ENCODE measurements at places on chromosomes 5 and 9.
A peak's percentile ranks its signal among the peaks of the same experiment; 100 is the strongest.

- peak; percentile 87 for DNase-seq
Observed at GRCh38 chr5:142779163-142779840, 9.1 kb downstream of the ARHGAP26 start.

DNA sequence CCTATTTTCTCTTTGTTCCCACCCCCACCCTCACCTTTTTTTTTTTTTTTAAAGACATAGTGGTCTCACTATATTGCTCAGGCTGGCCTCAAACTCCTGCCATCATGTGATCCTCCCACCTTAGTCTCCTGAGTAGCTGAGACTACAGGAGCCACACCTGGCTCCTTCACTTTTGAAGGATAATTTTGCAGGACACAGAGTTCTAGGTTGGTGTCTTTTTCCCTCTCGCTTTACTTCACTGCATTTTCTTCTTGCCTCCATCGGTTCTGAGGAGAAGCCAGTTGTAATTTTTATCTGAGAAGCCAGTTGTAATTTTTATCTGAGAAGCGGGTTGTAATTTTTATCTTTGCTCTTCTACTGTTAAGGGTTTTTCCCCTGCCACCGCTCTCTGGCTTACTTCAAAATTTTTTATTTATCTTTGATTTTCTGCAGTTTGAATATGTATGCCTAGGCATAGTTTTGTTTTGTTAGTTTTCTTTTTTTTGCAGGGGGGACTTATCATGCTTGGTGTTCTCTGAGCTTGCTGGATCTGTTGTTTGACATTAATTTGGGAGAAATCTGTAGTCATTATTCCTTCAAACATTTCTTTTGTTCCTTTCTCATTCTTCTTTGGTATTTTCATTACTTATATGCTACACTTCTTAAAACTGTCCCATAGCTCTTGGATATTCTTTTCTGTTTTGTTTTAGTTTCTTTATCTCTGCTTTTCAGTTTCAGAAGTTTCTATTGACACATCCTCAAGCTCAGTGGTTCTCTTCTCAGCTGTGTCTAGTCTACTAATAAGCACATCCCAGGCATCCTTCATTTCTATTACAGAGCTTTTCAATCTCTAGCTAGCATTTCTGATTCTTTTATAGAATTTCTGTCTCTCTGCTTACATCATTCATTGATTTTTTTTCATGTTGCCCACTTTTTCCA lies 148.2 kb upstream of the CHD1 start:
- DNase-seq = no peak

DNA sequence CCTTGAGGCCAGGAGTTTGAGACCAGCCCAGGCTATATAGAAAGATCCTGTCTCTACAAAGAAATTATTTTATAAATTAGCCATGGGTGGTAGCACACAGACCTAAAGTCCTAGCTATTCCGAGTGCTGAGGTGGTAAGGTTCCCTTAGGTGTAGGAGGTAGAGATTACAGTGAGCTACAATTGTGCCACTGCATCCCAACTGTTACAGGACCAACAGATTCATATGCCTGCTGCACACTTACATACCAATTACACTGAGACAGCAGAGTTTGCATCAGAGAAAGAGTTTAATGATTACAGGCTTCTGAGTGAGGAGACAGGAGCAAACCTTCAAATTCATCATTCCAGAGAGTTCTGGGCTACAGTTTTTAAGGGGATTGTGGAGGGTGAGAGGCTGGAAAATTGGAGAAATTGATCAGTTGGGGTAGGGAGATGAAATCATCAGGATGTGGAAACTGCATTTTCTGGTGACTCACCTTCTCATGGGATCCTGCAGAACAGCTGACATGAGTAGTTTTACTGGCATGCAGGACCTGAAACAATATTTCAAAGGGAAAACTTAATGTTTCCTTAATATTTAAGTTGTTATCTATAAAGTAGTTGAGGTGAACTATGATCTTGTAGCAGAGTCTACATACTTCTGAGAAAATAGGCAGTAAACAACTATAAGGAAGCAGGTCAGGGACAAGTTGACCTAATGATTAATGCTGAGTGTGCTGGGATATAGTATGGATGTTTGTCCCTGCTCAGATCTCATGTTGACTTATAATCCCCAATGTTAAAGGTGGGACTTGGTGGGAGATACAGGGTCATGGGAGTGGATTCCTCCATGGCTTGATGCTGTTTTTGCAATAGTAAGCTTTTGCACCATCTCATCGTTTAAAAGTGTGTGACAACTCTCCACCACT lies 54.7 kb downstream of the ANXA2R start:
- DNase-seq = peak; percentile 54

- no peak for DNase-seq
Observed at GRCh38 chr9:111023128-111023527, 15.1 kb downstream of the LPAR1 start.

- no peak for DNase-seq
Observed at GRCh38 chr9:133132174-133132573, 11.1 kb upstream of the RALGDS start.

GRCh38 chr5:126897851-126898630 lies 121.1 kb downstream of the LMNB1 start:
- no peak for DNase-seq

DNA sequence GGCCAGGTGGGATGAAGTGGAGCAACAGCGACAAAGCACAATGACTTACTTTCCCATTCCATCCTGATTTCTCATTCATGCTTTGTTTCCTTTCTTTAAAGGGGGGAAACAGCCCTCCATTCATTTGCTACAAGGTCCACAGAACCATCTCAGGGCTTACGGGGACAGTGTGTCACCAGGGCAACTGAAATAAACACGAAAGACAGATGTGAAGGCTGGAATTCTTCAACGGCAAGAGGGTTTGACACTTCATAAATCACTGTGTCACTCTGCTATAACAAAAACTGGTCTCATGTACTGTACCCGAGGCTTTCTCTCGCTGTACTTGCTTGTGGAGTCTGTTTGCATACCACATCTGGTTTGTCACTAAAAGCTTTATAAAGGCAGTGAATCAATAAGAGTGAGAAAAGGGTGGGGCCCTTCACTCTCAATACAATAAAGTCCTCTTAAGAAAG lies 150.8 kb downstream of the EFNA5 start:
- peak; percentile 30 for DNase-seq

GRCh38 chr9:120435091-120435490 lies 144.9 kb downstream of the CDK5RAP2 start:
- DNase-seq = no peak

DNA sequence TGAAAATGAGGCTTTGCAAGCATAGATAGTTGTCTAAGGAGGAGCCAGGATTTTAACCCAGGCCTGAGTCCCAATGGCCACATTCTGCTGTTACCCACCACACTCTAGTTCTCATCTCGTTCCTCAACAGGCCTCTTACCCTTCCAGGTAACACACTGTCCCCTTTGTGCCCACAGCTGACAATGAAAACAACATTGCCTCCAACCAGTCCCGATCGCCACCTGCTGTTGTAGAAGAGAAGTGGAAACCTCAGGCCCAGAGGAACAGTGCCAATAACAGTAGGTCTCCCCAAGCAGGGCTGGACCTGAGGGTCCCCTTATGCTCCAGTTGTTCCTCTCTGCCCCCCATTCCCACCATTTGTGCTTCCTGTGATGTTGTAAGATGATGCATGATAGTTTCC lies 30.4 kb downstream of the AMBP start:
- peak; percentile 31 for DNase-seq

DNA sequence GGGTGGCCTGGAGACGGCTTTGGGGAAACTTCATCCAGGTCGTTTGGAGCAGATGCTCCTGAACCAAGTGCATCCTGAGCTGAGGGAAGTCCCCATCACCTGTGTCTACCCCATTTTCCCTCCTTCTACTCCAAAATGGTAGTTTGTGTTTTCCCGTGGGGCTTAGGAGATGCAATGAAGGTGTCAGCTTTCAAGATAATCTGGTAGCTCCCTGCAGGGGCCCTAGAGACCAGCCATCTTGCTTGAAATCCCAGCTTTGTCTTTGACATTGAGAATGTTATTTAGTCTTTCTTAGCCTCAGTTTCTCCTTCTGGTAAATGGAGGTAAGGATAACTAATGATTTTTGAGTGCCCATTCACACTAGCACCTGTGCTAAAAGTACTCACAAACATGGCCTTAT lies 77.4 kb downstream of the WWC1 start:
- no peak for DNase-seq

DNA sequence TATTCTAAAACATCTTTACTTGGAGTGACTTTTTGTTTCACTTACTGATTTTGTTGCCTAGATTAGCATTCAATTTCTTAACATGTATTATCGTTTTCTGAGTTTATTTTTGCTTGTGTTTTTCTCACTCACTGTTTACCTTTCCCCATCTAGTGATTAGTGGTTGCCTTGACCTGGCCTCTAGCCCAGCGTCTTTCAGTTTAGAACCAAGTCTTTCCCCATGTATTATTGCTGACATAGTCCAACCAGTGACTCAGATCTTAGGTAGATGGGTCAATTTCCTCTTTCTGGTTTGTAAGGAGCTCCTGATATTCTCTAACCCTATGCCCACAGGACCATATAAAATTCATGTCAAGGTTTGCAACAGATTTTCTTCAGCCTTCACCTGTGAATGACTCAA lies 135.5 kb downstream of the PRR16 start:
- DNase-seq = peak; percentile 88

DNA sequence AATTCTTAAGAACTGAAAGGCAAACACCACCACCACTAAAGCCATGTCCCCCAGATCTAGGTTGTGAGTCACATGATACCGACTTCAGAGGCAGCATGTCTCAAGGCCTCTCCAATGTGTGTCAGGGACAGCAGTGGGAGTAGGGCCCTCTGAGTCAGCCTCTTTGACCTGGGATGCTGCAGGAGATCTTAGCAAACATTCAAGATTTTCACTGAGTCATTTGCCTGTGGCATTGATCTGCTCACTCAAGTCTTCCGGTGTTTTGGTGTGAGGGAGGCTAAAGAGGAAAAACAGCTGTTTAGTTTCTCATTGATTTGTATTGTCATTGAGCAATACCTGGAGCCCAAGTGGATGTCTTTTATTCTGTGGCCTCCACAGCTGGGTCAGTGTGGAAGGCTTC lies 36.1 kb downstream of the TMC1 start:
- DNase-seq = peak; percentile 64

DNA sequence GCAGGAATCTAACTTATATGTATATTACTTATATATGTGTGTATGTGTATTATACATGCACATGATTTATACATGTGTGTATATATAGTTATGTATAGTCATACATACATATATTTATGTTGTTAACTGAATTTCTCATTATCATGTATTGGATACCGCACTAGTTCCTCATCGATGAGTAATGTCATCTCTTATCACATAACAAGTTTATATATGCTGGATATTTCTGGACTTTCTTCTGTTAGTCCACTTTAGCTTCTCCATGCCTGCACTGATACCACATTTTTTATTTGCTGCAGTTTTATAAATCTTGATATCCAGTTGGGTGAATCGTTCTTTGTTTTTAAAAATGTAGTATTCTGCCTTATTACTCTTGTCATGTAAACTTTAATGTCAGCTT lies 50.2 kb downstream of the APC start:
- DNase-seq = no peak

GRCh38 chr9:94668418-94668927 lies 29.2 kb upstream of the FBP1 start:
- DNase-seq = no peak

DNA sequence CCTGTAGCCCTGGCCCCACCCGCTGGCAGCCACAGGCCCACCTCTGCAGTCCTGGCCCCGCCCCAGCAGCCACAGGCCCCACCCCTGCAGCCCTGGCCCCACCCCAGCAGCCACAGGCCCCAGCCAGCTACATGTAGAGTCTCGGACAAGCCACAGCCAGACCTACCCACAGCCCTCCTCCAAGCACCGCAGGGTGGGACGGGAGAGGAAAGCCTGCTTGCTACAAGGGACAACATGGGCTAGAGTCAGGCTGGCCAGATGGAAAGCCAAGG lies 49.5 kb upstream of the SARDH start:
- peak; percentile 74 for DNase-seq

DNA sequence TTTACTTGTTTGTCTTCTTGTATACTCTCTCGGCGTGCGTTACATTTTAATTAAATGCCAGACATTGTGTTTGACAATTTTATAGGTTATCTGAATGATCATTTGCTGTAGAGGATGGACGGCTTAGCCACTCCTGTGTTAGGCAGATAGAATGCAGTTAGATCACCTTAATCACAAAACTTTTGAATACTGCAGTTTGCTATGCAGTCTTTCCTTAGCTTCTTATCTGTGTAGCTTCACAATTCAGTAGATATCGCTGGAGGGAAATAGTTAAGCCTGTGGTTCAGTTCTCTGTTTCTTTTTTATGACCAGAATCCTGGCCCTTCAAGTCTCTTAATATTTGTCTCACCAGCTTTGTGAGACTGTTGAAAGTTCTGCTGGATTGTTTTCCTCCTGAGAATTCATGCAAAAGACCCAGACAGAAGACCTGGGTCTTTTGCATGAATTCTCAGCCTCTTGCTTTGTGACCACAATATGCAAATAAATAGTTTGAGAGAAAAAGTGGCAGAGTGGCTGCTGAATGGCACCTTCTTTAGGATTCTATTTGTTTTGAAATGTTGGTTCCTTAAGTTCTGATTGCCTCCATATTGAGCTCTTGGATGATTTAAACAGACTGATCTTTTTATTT lies 40.2 kb downstream of the RASA1 start:
- DNase-seq = peak; percentile 56

- no peak for DNase-seq
Observed at GRCh38 chr5:165119175-165119574, 1613.8 kb downstream of the MAT2B start.

GRCh38 chr9:91119679-91120078 lies 242.0 kb downstream of the AUH start:
- DNase-seq = peak; percentile 38

- no peak for DNase-seq
Observed at GRCh38 chr5:1670351-1670750, 129.3 kb downstream of the MRPL36 start.

DNA sequence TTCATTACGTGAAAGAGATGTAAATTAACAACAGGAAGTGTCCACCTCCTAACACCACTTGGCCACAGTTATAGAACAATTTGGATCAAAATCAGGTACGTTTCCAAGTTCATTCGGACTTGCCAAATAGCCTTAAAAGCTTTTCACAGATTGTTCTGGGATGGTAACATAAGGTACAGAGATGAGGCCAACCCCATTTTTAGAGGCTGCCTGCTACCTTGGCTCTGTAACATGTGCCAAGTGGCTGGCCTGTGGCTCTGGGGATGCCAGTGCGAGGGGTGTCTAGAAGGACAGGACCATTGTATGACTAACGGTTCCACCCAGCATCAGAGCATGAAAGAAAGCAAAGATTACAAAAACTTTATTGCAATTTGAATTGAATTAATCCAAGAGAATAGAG lies 91.0 kb downstream of the LHFPL2 start:
- no peak for DNase-seq

DNA sequence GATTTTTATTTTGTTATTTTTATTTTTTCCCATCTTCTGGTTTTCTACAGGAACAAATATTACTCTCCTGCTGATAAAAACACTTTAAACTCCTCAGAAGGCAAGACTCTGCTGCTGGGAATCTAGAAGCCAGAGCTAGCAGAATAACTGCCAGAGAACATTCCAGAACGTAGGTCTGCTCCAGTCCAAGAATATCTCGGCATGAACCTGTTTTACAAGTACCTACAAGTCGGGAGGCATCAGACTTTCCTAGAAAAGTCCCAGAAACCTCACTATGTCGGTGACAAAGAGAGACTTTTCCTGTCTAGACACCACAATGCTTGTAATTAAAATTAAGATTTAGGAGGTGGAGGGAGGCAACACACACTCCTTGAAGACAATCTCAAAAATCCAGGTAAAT lies 41.4 kb downstream of the FABP6 start:
- no peak for DNase-seq

Measured in astrocyte of the hippocampus (primary cell).